ENCODE measurements at places on chromosomes 11 and 22.
A peak's percentile ranks its signal among the peaks of the same experiment; 100 is the strongest.

DNA sequence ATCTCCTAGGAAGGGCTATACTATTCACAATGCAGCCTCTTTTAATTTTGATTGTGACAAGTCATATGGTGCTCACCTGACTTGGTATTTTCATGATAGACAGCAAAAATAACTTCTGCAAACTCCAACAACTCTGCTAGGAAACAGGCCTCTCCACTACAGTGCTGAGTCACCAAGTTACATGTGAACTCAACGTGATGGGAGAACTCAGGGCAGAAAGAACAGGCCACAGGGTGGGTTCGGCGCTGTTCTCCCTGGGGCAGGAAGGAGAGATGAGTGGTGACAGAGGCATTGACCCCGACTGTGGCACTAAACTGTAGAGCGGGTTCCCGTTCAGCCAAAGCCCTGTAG lies 76.6 kb upstream of the UCP3 start:
- DNase-seq: no peak

DNA sequence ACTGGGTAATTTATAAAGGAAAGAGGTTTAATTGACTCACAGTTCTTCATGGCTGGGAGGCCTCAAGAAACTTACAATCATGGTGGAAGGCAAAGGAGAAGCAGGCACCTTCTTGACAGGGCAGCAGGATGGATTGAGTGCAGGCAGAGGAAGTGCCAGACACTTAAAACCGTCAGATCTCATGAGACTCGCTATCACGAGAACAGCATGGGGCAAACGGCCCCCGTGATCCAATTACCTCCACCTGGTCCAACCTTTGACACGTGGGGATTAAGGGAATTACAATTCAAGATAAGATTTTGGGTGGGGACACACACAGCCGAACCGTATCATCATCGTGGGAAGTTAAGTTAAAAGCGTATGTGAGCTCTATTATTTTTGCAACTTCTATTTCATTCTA lies 71.4 kb upstream of the SYN3 start:
- DNase-seq: no peak

DNA sequence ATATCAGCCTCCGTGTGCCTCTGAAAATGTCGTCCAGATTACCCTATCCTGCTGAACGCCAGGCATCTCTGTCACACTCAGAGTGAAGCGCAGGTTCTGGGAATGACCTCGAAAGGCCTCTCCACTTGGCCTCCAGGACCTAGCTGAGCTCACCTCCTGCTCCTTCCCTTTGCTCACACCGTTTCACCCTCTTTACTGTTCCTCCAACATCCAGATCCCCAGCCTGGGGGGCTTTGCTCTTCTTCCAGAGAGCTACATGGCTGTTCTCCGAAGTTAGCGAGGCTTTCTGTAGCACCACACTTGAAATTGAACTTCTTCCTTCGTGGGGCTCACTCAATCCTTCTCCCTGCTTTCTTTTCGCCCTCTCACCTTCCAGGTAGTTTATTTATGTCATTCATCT lies 27.9 kb downstream of the GLB1L2 start:
- DNase-seq: no peak

- no peak for DNase-seq
These were observed 1.5 kb downstream of the LARGE1 start for GRCh38 chr22:33918676-33919365.

DNA sequence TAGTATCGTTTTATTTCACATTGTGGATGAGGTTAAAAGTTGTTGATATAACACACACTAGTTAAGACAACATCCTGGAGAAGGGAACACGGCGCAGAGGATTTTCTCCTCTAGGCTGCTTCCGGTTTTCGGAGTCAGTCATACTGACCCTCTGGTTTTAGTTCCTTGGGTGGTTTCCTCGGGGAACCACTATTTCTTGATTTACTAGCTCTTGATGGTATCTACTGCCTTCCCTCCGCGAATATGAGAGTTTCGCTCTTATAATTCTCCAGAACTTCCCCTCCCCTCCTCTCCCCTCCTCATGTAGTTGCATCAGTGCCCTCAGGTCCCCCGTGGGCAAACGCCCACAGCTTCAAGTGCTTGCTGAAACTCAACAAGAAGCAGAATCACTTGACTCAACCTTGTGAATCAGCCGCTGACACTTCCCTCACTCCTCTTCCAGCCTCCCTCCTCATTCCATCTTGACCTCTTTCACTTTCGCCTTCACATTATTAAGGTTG lies 15.9 kb upstream of the APOBEC3A start:
- DNase-seq: peak; percentile 73

DNA sequence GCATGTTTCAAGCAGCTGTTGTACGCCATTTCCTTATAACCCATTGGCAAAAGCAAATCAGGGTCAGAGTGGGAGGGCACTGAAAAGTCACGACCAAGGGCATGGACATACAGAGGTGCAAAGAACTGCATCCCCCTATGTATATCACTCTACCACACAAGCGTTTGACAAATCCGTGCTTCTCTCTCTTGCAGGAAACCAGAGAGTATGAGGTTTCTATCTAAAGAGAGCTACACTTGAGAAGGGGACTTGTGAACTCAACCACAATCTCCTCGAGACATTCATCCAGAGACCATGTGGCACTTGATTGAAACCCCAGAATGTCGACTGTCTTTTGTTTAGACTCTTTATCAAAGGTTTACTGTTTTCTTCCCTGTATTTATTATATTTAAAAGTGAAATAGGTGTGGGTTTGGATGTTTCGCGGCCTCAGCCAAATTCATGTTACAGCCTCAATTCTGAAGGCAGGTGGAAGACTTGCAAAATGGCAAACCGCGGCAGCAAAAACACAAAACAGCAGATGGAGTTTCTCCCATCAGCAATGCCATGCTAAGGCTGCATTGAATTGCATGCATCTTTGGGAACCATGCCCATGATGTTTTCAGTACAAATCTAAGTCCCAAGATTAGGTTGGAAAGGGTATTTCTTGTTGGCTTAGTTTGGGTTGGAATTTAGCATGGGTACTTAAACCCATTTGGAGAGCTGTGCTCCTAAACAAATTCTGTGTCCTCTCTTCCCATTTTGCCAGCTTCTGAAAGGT lies 48.8 kb upstream of the ASPHD2 start:
- DNase-seq: no peak

DNA sequence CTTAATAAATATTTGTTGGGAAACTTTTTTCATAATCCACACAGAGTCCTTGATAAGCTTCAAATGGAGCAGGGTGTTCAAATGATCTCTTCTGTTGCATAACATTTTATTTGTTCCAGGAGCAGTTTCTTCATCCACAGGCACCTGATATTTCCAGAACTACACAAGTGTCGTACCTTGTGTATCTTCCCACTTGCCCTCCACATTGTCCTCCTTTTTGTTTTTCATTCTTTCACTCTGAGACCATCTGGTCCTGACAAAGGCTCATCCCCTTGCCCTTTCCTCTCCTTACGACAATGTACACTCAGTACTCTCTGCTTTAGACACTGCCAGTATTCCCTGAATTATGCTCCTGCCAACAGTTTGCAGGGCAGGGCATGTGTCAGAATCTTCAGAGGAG lies 5.2 kb upstream of the AMOTL1 start:
- no peak for DNase-seq

DNA sequence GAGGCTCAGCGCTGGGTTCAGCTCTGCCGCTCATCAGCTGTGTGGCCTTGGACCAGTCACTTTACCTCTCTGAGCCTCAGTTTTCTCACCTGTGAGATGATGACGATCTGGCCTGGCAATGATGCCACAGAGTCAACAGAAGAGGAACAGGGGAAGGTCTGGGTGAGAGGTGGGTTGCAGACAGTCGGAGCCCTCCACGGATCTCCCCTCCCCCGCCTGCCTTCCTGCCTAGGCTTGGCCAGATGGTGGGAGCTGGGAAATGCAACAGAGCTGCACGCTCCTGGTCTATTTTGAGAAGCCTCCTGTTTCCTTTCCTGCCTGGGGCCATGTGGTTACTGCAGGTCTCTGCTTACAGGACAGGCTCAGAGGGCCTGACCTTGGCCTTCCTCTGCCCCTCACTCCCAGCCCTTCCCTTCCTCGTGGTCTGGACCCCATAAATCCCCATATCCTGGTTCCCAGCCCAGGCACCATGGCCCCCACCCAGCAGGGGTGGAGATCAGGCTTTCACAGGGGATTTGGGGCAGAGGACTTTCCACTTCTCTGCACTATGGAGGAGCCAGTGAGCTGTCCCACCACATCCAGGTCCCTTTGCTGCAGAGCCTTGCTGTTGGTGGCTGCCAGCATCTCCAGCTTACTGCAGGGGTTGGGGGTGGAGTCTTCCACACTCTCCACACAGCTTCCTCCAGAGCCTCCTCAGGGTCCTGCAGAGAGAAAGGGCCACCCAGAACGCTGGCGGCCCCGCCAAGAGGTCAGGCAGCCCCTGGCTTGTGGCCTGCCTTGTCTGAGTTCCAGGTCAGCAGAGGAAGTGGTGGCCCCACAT lies 46.9 kb downstream of the C11orf96 start:
- no peak for DNase-seq

GRCh38 chr22:37462983-37463382 lies 23.2 kb downstream of the MFNG start:
- peak; percentile 52 for DNase-seq
